Dermis lymphatic vessel endothelial cell (primary cell): ENCODE measurements at places on chromosomes 16 and 17. TPM values are rescaled to one million over a fixed set of nuclear protein-coding genes. Genes with fewer than 3 reads are reported as not detected.

MYH10 gene
- total RNA-seq: 318 and 337 TPM in 2 replicates

ZNF276 gene
- 12.4 and 16.7 TPM in 2 replicates for total RNA-seq

CXCL16 gene
- 0.54 and 0.77 TPM in 2 replicates for total RNA-seq

ERN2 gene
- total RNA-seq: not detected in 2 replicates

ASPHD1 gene
- 0.17 and 0.33 TPM in 2 replicates for total RNA-seq

LIMD2 gene
- total RNA-seq: 19.3 and 28.1 TPM in 2 replicates

TBC1D3G gene
- total RNA-seq: not detected in 2 replicates

MT1A gene
- 0.43 TPM in 1 of 2 replicates, not detected in the other for total RNA-seq

PTX4 gene
- 0.11 and 0.17 TPM in 2 replicates for total RNA-seq

ZG16 gene
- not detected in 2 replicates for total RNA-seq

PRSS33 gene
- total RNA-seq: not detected in 2 replicates

CRHR1 gene
- total RNA-seq: not detected in 2 replicates

TRPV3 gene
- under 0.01 TPM in 1 of 2 replicates, not detected in the other for total RNA-seq

G6PC1 gene
- total RNA-seq: not detected in 2 replicates

PERCC1 gene
- not detected in 2 replicates for total RNA-seq
